ENCODE measurements at places on chromosomes 3 and 15.

DNA sequence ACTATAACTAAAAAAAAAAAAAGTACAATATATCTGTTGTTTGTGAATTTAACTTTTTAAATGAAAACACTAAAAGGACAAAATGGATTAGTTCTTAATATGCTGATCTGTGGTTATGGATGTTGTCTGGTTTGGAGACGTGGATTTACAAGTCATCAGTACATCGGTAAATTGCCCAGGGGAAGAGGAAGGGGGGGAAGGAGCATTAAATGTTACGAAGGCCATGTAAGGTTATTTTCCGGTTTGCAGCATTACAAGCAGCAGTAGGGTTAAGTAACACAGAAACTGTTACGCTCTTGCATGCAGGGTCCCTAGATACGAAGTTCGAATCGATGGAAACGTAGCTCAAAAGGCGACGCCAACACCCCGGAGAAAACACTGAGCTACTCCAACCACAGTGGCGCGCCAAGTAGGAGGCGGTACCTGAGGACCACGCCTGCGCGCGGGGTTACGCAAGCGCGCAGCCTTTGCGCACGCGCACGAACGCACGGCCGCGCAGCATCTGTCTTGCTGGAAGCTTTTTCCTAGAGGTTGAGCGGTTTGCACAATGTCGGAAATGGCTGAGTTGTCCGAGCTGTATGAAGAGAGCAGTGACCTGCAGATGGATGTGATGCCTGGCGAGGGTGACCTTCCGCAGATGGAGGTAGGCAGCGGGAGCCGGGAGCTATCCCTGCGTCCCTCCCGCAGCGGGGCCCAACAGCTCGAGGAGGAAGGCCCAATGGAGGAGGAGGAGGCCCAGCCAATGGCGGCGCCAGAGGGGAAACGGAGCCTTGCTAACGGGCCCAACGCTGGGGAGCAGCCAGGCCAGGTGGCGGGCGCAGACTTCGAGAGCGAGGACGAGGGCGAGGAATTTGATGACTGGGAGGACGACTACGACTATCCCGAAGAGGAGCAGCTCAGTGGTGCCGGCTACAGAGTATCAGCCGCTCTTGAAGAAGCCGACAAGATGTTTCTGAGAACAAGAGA, at the start of gene EID1:
Gene EID1, plus strand, starts transcription at position 505 of the 966 bp plus-strand sequence. Its CDS starts 43 bp downstream, at position 548.
- H3K4me1 ChIP-seq = peaks cover 17% of the 10 kb centered on the region
- peak within 1 kb of the TSS; percentile 97 for H3K27ac ChIP-seq
- H3K27me3 ChIP-seq = peaks cover 25% of the 10 kb centered on the region
- DNase-seq = peak; percentile 90
- peaks cover 2% of the 10 kb centered on the region for H3K36me3 ChIP-seq

DNA sequence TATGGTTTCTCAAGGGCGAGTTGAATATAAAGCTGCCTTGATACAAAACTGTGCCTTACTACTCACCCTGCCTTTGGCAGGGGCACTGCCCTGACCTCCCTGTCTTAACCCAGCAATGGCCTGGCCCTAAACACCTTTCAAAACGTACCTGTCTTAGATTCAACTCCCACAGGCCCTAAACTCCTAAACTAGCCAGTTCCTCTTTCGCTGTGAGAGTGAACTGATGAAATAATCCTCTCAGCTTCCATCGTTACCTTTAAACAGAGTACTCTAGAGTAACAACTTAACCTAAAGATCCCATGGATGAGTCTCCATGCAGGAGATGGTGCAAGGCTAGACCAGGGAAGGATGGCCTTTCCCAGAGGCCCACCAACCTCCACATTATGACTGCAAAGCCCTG, 133.0 kb upstream of the THBS1 start:
- no peak overlapping the region for H3K27ac ChIP-seq
- no peaks in the 10 kb centered on the region for H3K4me1 ChIP-seq
- no peak for DNase-seq
- no peak overlapping the region for H3K4me3 ChIP-seq
- peaks cover 66% of the 10 kb centered on the region for H3K27me3 ChIP-seq

DNA sequence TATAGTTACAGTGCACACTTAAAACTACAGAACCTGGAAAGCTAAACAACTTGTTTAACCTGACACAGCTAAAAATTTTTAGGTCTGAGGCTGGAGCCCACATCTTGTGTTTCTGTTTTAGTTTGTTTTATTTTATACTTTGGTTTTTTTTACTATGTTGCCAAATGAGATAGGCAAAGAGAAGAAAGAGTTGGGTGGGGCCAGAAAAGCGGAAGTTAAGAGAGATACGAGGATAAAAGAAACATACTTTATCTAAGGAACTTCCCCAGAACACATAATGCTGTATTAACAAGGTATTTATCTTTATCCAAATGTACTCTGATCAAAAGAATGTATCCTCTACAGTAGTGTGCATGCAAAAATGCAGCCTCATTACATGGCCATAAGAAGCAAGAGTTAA, 1145.7 kb downstream of the EPHA3 start:
- no peaks in the 10 kb centered on the region for H3K4me1 ChIP-seq
- no peak overlapping the region for H3K27ac ChIP-seq
- H3K27me3 ChIP-seq = no peaks in the 10 kb centered on the region
- DNase-seq = no peak

DNA sequence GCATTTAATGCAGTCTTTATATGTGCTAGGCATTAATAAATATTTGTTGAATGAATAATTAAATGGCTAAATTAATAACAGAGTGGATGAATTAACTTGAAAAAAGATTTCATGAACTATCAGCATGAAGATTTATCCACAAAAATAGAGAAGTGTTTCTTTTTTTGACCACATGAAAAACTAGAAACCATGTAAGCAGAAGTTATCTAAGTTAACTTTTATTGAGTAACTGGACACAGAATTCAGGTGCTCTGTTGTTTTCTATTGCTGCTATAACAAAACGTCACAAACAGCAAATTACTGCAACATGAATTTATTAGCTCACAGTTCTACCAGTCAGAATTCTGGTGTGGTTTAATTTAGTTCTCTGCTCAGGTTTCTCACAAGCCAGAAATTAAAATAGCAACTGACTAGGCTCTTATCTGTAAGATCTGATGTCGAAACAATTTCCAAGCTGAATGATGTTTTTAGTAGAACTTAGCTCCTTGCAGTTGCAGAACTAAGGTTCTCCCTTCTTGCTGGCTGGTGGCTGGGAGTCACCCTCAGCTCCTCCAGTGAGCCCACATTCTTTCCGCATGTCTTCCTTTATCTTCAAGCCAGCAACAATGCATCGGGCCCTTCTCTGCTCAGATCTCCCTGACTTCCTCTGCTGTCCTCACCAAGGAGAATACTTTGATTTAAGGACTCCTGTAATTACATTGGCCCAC, 810.2 kb upstream of the ALCAM start:
- peaks cover 10% of the 10 kb centered on the region for H3K4me1 ChIP-seq
- DNase-seq = no peak
- no peaks in the 10 kb centered on the region for H3K36me3 ChIP-seq
- H3K27ac ChIP-seq = no peak overlapping the region
- H3K27me3 ChIP-seq = no peaks in the 10 kb centered on the region

GRCh38 chr3:16550305-16550675, 36.8 kb upstream of the RFTN1 start:
- H3K4me3 ChIP-seq = no peak overlapping the region
- H3K27me3 ChIP-seq = peaks cover 35% of the 10 kb centered on the region
- peak overlapping the region; percentile 93 for H3K27ac ChIP-seq
- peaks cover 2% of the 10 kb centered on the region for H3K4me1 ChIP-seq

GRCh38 chr3:94001191-94001590, 21.2 kb downstream of the ARL13B start:
- no peak overlapping the region for H3K27ac ChIP-seq
- H3K27me3 ChIP-seq = no peaks in the 10 kb centered on the region
- H3K4me3 ChIP-seq = no peak overlapping the region
- peaks cover 8% of the 10 kb centered on the region for H3K36me3 ChIP-seq
- no peak for DNase-seq

- peak overlapping the region; percentile 56 for H3K27ac ChIP-seq
- H3K36me3 ChIP-seq = no peaks in the 10 kb centered on the region
- no peak overlapping the region for H3K4me3 ChIP-seq
- peaks cover 9% of the 10 kb centered on the region for H3K4me1 ChIP-seq
- no peaks in the 10 kb centered on the region for H3K27me3 ChIP-seq
Observed at GRCh38 chr3:50138266-50139200, 16.6 kb upstream of the SEMA3F start.

DNA sequence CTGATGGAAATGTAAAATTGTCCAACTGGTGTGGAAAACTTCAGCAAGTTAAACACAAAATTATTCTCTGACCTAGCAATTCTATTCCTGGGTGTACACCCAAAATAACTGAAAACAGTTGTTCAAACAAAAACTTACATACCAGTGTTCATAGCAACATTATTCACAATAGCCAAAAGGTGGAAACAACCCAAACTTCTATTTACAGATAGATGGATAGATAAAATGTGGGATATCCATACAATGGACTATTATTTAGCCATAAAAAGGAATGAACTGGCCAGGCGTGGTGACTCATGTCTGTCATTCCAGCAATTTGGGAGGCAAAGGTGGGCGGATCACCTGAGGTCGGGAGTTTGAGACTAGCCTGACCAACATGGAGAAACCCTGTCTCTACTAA, 6.9 kb upstream of the VWA5B2 start:
- H3K27ac ChIP-seq = no peak overlapping the region
- H3K36me3 ChIP-seq = no peaks in the 10 kb centered on the region
- H3K27me3 ChIP-seq = peaks cover 35% of the 10 kb centered on the region
- DNase-seq = no peak
- no peaks in the 10 kb centered on the region for H3K4me1 ChIP-seq
- H3K4me3 ChIP-seq = no peak overlapping the region

GRCh38 chr3:169172535-169172934, 491.0 kb downstream of the MECOM start:
- peaks cover 10% of the 10 kb centered on the region for H3K27me3 ChIP-seq
- H3K4me1 ChIP-seq = no peaks in the 10 kb centered on the region
- no peak overlapping the region for H3K27ac ChIP-seq
- no peak overlapping the region for H3K4me3 ChIP-seq
- H3K36me3 ChIP-seq = no peaks in the 10 kb centered on the region

DNA sequence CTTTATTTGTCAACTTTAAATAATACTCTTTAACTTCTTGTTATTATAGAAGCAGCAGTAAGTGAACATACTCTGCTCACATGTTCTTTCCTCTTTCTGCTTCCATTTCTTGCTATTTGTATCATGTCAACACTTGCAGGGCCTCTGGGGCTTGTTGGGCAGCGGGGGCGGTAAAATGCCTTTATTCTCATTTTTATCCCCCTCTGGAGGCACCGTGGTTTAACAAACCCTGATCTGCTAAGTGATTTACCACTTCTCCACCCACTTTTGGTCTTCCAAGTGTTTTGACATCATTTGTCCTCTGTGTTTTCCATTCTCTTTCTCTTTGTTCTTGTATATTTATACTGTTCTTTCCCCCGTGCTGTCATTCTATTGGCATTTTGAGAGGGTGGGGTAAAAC, 33.9 kb downstream of the SCN10A start:
- H3K36me3 ChIP-seq = no peaks in the 10 kb centered on the region
- no peaks in the 10 kb centered on the region for H3K4me1 ChIP-seq
- peaks cover 12% of the 10 kb centered on the region for H3K27me3 ChIP-seq
- H3K27ac ChIP-seq = no peak overlapping the region
- no peak overlapping the region for H3K4me3 ChIP-seq
- DNase-seq = no peak

Data from T-helper 17 cell (primary cell).